ENCODE measurements at places on chromosomes 16 and 17. TPM values are rescaled to one million over a fixed set of nuclear protein-coding genes. Genes with fewer than 3 reads are reported as not detected.
A peak's percentile ranks its signal among the peaks of the same experiment; 100 is the strongest.

DNA sequence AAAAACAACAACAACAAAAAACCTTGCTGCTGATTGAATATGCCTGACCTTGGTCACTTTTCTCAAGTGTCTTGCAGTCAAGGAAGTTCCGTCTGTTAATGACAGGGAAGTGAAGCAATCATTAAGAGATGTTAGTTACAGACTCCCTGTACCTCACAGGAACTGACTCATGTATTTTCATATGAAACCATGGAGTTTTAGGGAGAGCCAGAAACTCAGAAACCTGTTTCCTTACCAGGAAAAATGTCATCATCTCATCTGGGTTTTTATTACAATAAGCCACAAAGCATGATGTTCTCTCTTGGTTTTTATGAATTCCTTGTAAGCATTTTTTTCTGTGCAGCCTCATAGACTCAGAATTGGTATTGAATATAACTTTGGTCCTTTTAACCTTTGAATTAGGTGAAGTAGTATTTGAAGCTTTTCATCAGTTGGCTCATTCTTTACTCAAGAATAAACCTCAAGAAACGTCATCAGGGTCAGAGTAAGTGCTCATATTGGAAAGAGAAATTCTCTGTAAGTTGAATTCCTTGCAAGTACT lies 10.3 kb downstream of the LYRM1 start:
- peak; percentile 75 for DNase-seq

GRCh38 chr17:51322390-51323029 lies 62.2 kb downstream of the UTP18 start:
- DNase-seq, result peak; percentile 30

- no peak for DNase-seq
These were observed 44.1 kb upstream of the STH start for GRCh38 chr17:45954914-45955313.

DNA sequence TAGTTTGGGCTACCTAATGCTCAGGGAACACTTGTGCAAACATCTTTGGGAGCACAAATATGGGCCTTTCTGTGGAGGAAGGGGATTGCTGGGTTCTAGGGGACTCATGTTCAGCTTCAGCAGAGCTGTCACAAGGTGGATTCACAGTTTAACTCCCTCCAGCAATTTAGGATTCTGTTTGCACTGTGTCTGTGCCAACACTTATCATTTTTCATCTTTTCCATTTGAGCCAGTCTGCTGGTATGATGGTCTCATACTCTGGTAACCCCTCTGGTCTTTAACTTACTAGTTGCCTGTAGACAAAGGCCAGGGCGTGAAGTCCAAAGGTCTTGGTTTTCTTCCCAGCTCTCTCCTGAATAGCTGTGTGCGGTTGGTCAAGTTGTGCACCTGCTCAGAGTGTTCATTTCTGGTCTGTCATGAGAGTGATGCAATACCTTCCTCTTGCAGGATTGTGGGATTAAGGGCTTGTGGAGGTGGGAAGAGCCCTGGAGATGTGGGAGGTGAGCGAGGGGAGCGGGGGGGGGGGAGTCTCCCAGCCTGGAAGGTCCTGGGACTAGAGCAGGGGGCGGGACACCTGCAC lies 152.6 kb downstream of the CMIP start:
- no peak for DNase-seq

- DNase-seq, result no peak
These were observed 391.9 kb upstream of the TNRC6C start for GRCh38 chr17:77566566-77567138.

DNA sequence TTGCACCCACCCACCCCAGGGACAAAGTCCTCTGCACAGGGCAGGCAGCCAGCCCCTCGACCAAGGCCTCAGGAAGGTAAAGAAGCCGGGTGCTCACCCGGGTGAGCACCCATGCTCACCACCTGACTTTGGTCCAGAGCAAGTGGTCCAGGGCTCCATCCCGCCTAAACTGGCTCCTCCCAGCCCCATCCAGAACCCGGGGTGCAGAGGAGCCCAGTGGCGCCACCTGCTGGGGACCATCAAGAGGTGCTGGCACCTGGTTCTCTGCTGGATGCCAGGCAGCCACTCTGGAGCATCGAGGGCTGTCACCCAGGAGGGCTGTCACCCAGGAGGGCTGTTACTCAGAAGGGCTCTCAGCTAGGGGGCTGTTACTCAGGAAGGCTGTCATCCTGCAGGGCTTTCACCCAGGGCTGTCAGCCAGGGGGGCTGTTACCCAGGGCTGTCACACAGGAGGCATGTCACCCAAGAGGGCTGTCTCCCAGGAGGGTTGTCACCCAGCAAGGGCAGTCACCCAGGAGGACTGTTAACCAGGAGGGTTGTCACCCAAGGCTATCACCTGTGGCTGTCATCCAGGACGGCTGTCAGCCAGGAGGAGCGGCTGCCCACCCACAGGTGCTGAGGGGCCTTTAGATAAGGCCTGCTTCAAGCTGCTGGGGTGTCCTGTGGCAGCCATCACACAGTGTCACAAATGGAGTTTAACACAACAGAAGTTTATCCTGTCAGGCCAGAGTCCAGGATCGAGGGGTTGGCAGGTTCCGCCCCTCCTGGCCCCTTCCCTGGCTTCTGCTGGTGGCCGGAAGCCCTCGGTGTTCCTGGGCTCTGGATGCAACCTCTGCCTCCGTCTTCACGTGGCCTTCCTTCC lies 98.5 kb downstream of the TNFRSF13B start:
- no peak for DNase-seq

GRCh38 chr17:68319410-68320162 lies 28.3 kb downstream of the ARSG start:
- no peak for DNase-seq

- no peak for DNase-seq
These were observed 1.6 kb downstream of the MAFG start for GRCh38 chr17:81925860-81926450.

DNA sequence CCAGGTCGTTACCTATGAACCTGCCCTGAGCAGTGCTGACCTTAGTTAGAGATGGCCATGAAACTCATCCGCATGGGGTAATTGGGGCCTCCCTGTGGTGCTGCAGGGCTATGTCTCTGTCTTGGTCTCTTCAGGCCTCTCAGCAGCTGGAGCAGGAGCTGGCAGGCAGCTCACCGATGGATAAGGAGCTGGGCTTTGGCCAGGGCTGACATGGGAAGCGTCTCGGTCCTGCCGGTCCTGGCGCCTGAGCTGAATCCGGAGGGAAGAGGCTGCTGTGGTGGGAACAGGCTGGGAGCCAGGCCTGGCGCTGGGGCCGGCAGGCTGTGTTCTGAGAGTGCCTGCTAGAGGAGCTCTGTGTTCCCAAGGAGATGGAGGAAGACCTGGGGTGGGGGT lies 10.1 kb downstream of the IL32 start:
- no peak for DNase-seq

GRCh38 chr17:2312736-2313135 lies 9.0 kb downstream of the SRR start:
- DNase-seq, result peak; percentile 53

DNA sequence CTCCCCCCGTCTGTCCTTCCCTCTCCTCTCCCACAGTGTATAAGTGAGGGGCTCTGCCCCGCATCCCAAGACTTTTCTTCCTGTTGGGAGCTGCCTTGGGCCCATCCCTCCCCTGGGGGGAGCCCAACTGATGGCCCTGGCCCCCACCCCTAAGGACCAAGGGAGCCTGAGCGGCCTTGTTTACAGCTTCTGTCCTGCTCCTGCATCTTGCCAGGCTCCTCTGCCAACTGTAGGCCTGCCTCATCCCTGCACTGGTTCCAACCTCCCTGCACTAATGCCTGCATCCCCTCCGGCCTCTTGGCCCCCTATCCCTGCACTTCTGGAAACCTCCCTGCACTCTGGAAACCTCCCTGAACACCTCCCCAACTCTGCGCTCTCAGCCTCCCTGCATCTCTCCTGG lies 1.4 kb upstream of the PAGR1 start:
- DNase-seq, result no peak

GRCh38 chr16:66228792-66229191 lies 137.7 kb upstream of the CDH5 start:
- no peak for DNase-seq

DNA sequence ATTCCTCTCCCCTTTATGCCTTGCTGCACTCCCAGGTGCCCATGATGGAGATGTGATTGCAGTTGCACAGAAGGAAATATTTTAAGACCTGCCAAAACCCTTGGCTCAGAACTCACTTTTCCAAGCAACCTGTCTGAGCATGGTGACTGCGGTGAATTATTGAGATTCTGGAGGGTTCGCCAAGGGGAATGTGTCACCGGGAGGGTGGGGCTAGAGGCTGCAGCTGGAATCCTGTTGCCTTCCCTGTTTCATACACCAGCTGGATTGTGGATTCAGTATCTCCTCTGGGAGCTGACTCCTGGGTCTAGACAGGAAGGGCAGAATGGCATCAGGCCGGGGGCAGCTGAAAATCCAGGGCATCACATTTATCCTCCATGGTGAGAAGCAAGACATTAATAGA lies 527.2 kb downstream of the TMEM114 start:
- no peak for DNase-seq

DNA sequence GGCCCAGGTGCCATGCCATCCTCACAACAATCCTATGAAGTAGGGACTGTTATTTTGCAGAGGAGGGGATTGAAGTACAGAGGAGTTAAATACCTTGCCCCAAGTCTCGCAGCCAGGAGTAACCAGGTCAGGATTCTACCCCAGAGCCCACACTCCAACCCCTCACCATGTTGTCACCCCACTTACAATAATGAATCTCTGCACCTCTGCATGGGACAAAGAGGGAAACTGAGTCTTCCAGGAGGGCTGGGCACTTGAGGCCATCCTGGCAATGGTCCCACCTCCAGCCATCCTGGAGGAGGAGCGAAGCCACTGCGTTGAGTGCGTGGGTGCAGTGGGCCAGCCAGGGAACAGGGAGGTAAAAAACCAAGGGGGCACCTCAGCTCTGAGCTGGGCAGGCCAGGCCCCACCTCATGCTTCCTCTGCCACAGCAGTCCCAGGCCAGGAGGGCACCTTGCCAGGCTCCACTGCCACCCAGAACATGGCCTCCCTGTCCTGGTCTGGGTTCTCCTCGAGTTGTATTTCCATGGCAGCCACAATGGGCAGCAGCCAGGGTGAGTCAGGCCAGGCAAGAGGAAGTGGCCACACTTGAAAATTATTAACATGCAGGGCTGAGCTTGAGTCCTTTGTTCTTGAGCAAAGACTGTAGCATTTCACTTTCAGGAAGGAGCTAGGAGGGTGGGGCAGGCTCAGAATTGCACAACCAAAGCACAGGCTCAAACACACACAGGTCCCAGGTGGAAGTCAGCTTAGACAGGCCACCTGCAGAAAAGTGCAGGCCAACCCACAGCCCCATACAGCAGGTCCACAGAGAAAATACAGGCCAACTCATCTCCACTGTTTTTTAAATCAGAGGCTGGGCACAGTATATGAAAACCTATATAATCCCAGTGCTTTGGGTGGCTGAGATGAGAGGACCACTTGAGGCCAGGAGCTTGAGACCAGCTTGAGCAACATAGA lies 52.1 kb downstream of the CUEDC1 start:
- DNase-seq, result peak; percentile 77

DNA sequence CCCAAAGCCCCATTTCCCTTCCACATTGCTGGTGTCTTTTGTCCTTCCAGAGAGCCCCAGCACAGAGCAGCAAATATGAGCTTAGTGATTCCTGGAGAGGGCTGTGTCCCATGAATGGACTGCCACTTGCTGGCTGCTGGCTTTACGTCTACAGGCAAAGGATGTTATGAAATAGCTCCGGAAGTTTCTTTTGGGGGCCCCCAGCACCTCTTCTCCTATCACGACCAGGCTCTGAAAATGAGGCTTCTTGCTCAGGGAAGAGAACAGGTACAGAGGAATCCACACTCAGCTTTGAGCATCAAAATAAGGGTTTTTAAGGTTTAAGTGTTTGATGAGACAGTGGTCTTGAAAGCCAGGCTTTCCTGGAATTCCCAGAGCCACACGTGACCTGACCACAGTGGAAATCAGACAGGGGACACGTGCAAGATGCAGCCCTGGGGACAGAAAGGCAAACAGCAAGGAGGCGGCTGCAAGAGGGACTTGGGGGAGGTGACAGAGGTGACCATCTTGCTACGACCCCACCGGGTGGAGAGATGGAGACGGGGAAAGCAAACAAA lies 58.1 kb downstream of the ZDHHC7 start:
- no peak for DNase-seq

DNA sequence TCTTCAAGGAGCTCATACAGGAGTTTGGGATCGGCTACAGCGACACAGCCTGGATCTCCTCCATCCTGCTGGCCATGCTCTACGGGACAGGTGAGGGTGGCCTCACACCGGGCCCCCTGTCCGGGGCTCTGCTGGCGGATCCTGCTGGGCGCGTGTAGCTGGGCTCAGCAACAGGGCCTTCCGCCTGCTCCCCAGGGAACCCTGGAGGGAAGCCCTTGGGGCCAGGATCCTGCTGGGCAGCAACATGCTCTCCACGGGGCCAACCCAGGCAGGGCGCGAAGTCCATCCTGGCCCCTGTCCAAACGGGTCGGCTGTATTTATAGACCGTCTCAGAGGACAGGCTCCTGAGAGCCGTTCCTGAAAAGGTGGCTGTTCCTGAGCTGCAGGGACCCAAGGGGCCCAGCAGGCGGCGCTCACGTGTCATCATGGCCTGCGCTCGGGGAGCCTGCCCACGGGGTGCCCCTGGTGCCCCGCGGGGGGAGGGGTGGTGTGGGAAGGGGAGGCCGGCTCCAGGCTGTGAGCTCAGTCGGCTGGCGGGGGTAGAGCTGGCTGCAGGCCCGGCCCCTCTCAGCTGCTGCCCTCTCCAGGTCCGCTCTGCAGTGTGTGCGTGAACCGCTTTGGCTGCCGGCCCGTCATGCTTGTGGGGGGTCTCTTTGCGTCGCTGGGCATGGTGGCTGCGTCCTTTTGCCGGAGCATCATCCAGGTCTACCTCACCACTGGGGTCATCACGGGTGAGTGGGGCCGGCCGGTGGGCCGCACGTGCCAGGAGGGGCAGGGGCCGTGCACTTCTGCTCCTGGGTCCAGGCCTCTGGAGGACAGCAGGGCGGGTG lies 7.5 kb downstream of the SLC16A3 start:
- no peak for DNase-seq

- DNase-seq, result no peak
These were observed 82.1 kb upstream of the CNTNAP4 start for GRCh38 chr16:76195056-76195455.

DNA sequence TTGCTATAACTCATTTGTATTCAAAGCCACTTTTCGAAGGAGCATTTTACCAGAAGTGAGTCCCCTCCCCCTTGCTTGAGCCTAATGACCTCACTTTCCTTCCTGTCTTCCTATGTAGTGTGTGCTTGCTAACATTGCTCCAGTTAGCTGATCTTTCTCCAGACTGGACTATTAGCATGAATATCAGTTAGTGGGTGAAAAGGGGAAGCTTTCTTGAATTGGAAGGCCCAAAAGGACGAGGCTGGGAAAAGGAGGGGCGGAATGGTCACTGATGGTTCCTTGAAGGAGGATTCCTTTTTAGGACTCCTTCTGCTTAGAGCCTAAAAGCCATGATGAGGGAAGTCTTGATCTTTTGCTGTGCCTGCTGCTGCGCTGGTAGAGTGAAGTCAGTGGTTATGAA lies 11.9 kb downstream of the MAP3K3 start:
- no peak for DNase-seq

Gene VWA3A
- not detected for total RNA-seq

Gene ITGAL
- not detected for total RNA-seq

Gene KRTAP9-4
- total RNA-seq, result not detected

Gene KRT33A
- total RNA-seq, result not detected

Gene OTOP2
- not detected for total RNA-seq

Gene MPV17L
- 0.13 TPM for total RNA-seq

Gene TBC1D3H
- not detected for total RNA-seq

Gene CMTM2
- total RNA-seq, result not detected
